Aorta (tissue), 5 donors: ENCODE measurements at places on chromosomes 12 and 14. TPM values are rescaled to one million over a fixed set of nuclear protein-coding genes. Genes with fewer than 3 reads are reported as not detected.

LALBA gene
- total RNA-seq: not detected

RNASE7 gene
- not detected for total RNA-seq

AMHR2 gene
- total RNA-seq: not detected

ACSS3 gene
- 24.6 TPM for total RNA-seq

HOXC6 gene
- 14.7 TPM for total RNA-seq

SLC10A1 gene
- not detected for total RNA-seq

DPY19L2 gene
- 11.9 TPM for total RNA-seq

LRRC10 gene
- total RNA-seq: not detected

RPGRIP1 gene
- 2.3 TPM for total RNA-seq

MAP3K9 gene
- total RNA-seq: 1.5 TPM

KDM5A gene
- total RNA-seq: 90.5 TPM

NXPH4 gene
- 0.55 TPM for total RNA-seq

FGF23 gene
- not detected for total RNA-seq

CCDC184 gene
- total RNA-seq: 2.2 TPM

CAPZA3 gene
- not detected for total RNA-seq

CRIP2 gene
- 352 TPM for total RNA-seq

BATF gene
- total RNA-seq: 2.6 TPM

KCNA5 gene
- 84.7 TPM for total RNA-seq

HNF1A gene
- total RNA-seq: not detected

KLRC3 gene
- total RNA-seq: not detected

EPYC gene
- total RNA-seq: not detected

SERPINA3 gene
- total RNA-seq: 200 TPM

AJUBA gene
- 12.9 TPM for total RNA-seq
